Kasumi-1 (cell line): ENCODE measurements at places on chromosomes 11 and 22.

DNA sequence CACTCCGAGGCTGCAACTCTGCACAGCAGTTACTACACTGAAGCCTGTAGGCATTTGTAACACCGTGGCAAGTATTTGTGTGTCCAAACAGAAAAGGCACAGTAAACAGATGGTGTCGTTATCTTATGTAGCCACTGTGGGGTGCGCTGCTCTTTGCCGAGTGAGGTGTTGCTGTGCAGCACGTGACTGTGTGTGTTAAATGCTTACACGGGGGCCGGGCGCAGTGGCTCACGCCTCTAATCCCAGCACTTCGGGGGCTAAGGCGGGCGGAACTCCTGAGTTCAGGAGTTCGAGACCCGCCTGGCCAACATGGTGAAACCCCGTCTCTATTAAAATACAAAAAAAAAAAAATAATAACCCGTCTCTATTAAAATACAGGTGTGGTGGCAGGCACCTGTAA is 11.5 kb downstream of the ZBED4 start:
- DNase-seq, result no peak

DNA sequence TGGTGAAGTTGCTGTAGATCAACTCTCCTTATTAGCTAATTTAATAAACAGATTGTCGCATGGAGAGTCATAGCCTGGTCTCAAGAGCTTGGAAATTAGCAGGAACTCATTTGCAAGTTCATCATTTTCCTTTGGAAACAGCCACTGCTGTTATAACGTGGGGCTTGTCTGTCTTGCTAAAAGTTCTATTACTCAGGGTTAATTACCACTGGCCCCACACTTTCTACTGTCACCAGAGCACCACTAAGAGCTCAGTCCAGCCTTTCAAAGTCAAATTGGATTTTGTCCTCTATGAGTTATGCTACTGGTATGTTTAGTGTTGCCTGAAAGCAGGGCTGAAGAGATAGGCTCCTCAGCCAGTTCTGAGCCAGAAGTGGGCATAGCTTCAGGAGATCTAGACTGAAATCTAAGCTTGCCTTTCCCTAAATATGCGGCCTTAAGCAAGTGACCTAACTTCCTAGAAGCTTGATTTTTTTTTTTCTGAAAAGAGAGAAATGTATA is 292.2 kb downstream of the INSC start:
- DNase-seq, result no peak

DNA sequence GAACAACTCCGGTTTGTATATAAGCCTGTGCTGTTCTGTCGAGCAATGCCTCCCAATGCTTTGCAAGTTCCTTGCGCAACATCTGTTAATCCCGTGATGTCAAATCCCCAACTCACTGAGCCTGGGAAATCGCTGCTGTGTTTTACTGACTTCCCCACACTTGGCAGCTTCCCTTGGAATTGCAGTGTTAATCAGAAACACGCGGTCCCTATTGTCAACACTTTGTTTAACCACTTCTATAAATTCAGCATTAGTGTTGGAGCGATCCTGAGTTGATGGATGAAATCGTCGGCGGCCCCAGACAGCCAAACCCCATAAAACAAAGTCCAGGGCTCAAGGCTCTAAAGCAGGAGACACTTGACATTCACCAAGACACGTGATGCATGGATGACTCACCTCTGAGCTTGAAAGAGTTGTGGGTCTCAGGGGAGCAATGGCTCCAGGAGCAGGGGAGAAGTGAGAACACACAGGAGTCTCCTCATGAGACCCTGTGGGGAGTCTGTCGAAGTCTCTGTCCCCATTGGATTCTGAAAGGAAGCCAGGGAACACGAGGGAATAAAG is 555.3 kb downstream of the MIAT start:
- DNase-seq, result no peak

DNA sequence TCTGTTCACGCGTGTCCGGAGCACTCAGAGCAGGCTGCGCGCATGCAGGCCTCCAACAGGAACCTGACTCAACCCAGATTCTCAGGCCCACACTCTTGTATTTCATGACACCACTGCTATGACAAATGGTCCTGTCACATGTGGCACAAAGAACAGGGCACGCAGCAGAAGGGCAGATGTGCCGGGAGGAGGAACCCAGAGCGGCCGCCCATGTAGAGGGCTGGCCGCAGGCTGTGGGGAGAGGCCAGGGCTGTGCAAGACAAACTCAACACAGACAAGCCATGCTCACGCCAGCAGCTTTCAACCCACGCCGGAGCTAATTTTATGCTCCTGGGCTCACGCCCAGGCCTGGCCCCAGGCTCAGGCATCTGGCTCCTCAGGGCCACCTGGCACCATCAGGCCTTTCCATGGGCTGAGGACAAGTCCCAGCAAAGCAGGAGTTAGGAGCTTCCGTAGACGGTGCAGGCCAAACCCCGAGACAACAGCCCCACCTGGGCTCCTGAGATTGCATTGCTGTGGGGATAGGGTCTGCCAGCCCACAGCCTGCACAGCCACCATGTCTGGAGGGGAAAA is 40.0 kb downstream of the DUSP8 start:
- no peak for DNase-seq

DNA sequence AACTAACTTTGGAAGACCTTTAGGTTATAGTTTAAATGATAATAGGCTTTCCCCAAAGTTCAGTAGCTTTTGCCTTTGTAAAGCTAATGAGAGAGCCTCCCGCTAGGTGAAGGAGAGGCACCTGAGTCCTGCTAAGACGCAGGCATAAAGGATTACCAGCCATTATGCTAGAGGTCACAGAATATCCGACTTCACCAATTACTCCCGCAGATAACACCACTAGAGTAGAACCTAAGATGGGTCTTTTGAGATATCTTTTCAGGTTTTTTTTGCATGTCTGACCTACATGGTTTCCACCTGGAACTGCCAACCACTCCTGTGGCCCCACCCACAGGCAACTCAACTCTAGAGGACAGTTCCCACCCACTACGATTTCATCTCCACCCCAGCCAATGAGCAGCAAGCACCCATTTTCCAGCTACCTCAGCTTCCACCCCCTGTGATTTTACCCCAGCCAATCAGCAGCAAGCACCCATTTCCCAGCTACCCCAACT is 314.3 kb downstream of the BRD1 start:
- no peak for DNase-seq

DNA sequence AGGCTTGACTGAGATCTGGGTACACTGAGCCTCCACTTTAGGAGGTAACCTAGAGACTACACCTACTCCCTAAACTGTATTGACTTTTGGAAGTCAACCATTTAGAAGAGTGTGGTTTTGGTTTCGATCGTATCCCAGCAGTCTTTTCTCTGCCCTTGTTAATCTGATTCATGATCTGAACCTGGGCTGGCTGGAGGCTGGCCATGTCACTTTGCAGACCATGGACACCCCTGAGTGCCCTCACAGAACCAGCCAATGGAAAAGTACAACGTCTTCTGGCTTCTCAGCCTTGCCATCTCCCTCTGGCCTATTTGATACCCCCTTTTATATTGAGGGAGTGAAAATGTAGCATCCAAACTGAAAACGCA is 10.8 kb downstream of the EHF start:
- no peak for DNase-seq

GRCh38 chr11:65389294-65389980 is 3.0 kb downstream of the FRMD8 start:
- DNase-seq, result no peak

GRCh38 chr22:40182231-40182835 is 4.6 kb downstream of the TNRC6B start:
- DNase-seq, result no peak

DNA sequence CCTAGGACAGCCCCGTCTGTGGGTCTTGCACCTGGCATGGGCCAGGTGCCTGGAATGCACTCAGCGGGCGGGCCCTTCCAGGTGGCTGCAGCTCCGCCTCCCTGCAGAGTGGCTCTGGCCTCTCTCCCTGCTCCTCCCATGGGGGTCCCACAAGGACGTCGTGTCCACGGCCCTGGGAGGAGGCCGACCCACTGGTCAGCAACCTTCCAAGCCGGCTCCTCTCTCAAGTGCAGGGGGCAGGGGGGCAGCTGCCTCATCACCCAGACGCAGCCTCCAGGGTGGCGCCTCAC is 41.9 kb downstream of the CERK start:
- no peak for DNase-seq

DNA sequence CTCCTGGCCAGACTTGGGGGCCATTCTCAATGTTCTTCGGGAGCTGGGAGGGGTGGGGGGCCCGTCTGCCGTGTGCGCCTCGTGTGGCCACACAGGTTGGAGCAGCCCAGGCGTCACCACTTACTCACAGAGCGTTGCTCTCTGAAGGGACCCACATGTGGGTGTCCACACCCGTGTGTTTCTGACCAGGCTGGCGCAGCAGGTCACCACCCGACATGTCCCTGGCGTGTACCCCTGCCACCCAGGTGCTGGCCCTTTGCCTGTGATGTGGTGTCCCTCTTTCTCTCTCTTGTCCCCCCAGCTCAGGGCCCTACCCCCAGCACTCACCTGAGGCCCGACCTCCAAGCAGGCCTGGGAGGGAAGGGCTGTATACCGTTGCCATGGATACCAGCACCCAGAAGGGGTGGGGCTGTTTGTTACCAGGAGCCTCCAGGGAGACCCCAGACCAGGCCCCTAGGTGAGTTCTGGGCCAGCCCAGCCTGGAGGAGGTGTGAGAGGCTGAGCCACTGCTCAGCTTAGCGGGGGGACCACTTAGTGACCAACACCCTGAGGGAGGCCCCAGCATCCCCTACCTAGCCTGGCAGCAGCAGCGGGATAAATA is 1.4 kb downstream of the LMNTD2 start:
- no peak for DNase-seq

DNA sequence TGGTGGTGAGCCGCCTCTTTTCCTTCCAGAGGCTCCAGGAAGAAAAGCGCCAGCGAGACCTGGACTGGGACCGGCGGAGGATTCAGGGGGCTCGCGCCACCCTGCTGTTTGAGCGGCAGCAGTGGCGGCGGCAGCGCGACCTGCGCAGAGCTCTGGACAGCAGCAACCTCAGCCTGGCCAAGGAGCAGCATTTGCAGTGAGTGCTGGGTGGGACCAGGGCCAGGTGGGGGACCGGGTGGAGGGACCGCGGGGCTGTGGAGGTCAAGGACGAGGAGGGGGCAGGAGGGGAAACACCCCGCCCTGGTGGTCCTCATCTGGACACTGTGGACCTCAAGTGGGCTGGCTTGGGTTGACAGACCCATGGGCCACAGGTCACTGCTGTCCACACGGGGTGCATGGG is 17.4 kb downstream of the RIBC2 start:
- DNase-seq, result no peak

- no peak for DNase-seq
These were observed 37.1 kb upstream of the EHF start for GRCh38 chr11:34583818-34584217.

DNA sequence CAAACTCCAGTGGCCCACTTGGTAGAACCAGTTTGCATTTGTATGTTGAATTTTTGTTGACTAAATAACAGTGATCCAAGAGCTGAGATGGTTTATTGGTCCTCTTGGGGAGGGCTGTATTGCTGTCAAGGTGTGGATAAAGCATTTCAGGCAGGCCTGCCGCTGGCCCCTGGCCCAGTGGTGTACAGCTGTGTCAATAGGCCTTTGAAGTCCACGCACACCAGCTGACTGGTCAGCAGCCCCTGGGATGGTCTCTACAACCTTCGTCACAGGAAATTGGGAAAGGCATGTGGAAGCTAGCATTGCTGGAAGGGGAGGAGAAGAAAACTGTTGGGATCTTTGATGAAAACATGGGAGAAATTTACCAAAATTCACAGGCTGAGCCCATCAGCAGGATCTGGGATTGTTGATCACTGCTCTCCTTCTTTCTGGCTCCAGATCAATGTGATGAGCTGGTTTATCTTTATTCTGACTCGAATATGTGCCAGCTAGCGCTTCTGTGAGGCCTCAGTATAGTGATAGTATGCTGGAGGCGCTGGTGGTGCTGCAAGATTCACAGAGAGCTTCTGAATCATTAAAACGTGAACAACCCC is 12.5 kb upstream of the E2F8 start:
- DNase-seq, result no peak

DNA sequence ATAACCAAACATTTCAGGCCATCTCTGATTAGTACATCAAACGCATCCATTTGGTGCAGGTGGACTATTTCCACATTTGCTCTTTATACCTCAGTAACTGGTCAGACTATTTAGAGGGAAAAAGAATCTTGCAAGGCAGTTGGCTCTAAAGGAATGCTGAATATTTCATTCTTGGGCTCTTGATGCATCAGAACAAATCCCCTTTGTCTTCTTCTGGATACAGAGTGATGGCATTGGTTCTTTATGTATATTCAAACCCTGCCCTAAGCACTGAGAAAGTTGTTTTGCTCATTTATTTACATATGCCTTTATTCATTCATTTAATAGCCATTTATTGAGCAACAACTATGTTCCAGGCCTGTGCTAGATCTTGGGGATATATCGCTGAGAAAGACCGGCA is 31.1 kb upstream of the RAB30 start:
- DNase-seq, result no peak

GRCh38 chr22:37897807-37898206 is 8.3 kb upstream of the MICALL1 start:
- DNase-seq, result no peak

- no peak for DNase-seq
These were observed 15.2 kb downstream of the MRGPRG start for GRCh38 chr11:3203221-3204043.

DNA sequence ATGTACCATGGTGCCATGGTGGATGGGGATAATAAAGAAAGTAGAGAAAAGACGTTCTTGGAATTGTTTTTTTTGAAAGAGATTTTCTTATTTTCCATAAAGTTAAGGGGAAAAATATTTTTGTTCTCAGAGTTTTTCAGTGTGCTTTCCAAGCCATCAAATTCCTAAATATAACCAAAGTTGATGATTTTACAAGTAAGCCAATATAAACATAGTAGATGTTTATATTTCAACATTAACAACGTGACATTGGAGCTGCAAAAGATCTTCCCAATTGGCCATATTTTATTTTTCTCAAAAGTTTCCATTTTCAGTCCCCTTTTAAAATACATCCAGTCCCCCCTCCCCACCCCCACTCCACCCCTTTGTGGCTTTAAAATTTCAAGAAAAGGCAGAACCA is 80.9 kb upstream of the PICALM start:
- DNase-seq, result no peak

DNA sequence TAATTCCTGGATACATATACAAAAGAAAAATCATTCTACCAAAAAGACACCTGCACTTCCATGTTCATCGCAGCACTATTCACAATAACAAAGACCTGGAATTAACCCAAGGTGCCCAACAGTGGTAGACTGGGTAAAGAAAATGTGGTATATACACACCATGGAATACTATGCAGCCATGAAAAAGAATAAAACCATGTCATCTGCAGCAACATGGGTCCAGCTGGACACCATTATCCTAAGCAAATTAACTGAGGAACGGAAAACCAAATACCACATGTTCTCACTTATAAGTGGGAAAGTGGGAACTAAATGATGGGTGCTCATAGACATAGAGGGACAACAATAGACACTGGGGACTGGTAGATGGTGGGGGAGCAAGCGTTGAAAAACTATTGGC is 4.5 kb downstream of the TRPM5 start:
- DNase-seq, result no peak
